GM23338 (cell line): ENCODE measurements at places on chromosomes 1 and 21.
A peak's percentile ranks its signal among the peaks of the same experiment; 100 is the strongest.

GRCh38 chr1:56967900-56968832 lies 2.4 kb upstream of the C8B start:
- peak; percentile 85 for DNase-seq

DNA sequence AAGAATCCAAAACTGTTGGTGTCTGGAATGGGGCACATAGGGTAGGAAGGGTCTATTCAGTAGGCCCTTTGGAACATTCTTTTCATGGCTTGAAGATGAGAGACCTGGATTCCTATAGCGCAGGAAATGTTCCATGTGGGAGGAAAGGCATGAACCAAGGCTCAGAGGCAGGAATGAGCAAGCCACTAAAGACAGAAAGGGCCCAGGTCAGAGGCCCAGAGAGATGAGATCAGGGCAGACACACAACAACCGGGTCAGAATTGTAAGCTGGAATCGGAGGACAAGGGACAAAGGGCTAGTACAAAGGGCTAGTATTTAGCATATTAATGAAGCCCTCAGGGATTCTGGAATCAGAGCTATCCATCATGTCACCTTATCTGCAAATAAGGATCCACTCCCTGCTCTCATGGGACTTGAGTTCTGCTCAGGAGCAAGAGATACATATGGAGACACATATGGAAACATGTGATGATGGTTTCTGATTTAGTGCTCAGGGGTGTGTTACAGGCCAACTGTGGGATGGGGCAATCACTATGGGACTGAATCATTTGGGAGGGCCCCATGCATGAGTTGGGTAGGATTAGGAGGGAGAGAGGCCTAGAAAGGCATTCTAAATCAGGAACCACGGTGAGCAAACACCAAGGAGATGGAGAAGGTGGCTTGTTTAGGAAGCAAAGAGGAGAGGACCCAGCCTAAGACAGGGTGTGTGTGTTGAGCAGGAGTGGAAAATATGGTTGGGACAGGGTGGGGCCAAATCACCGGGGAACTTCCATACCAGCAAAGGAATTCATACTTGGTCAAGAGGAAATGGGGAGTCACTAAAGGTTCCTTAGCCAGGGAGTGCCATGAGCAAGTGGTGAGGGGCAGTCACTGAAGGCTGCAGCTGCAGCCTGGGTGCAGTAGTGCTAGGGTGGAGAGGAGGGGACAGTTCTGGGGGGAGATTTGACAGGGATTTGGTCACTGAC lies 8.6 kb downstream of the NECTIN4 start:
- DNase-seq, result no peak

- DNase-seq, result peak; percentile 64
These were observed 543 bp downstream of the TMEM9 start for GRCh38 chr1:201153474-201154388.

DNA sequence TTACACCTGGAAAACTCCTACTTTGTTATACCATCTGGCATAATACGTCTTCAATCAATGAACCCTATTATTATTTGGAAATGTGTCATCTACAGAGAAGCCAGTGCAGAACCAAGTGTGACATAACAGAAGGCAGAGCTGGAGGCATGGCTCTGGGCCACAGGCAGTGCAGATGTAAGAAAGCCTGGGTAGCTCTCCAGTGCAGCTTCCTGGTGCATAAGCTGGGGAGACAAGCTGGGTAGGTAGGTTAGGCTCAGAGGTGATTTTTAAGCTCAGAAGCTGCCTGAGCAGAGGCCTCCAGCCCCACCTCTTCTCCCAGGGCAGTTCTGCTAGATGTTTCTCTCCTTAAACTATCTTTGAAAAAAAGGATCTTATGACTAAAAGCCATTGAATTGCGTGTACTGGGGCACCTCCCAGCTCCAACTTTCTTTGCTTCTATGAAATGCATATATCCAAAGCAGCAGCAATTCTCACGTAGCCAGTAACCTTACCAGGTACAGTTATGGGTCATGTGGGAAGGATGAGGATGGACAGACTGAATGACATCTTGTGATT lies 30.7 kb downstream of the AKNAD1 start:
- DNase-seq, result no peak

DNA sequence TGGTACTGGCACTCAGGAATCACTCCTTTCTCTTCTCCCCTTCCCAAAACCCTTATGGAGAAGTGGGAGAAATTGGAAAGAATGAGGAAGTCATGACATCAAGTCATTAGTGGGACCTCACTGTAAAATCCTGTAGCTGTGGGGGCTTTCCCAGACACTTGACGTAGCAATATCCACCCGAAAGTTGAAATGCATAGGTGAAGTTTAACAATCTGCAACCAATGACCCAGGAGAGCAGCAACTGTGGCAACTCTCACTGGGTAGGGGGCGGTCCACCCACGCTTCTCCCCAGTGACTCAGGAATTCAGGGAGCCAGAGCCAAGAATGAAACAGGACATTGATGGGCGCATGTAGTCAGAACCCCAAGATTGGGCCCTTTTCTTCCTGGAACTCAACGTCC lies 27.0 kb downstream of the ABCA4 start:
- DNase-seq, result no peak

DNA sequence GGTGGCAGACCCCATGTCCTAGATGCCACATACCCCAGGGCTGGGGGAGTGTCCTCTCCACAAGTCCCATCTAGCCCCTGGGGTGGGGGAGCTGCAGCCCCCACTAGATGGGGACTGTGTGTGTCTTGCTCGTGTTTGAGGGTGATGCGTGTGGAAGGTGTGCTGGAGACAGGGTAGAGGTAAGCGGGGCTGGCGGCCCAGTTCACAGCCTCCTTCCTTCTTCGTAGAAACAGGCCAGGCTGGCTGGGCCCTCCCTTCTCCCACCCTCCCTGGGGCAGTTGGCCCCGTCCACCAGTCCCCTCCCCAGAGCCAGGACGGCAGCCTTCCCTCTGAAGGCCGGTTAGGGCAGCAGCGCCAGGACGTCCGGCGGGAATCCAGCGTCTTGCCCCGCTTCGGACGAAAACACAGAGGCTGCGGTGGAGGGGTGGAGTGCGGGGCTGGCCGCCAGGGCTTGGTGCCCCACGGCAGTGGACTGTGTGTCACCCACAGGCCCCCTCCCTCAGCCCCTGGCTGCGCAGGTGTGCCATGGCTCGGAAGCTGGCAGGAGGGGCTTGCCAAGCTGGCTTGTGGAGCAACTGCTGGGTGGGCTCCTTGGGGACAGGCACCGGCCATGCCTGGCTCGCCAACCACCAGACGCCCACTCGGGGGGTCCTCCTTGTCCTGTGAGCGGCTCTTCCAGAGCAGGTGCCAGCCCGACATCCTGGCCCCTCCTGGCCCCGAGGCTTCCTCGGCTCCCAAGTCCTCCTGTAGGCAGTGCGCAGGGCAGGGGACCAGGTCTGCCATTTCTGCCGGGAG lies 3.6 kb downstream of the PRDM16 start:
- DNase-seq, result peak; percentile 61
